ENCODE measurements at places on chromosomes 16 and 17.

GRCh38 chr17:82317394-82318168 lies at the start of gene CD7:
Gene CD7, minus strand, starts transcription at chr17:82317608. Its CDS starts 113 bp downstream, at chr17:82317495.
- no peak for DNase-seq

- DNase-seq = no peak
These were observed 317 bp downstream of the TEFM start for GRCh38 chr17:30905742-30906100.

DNA sequence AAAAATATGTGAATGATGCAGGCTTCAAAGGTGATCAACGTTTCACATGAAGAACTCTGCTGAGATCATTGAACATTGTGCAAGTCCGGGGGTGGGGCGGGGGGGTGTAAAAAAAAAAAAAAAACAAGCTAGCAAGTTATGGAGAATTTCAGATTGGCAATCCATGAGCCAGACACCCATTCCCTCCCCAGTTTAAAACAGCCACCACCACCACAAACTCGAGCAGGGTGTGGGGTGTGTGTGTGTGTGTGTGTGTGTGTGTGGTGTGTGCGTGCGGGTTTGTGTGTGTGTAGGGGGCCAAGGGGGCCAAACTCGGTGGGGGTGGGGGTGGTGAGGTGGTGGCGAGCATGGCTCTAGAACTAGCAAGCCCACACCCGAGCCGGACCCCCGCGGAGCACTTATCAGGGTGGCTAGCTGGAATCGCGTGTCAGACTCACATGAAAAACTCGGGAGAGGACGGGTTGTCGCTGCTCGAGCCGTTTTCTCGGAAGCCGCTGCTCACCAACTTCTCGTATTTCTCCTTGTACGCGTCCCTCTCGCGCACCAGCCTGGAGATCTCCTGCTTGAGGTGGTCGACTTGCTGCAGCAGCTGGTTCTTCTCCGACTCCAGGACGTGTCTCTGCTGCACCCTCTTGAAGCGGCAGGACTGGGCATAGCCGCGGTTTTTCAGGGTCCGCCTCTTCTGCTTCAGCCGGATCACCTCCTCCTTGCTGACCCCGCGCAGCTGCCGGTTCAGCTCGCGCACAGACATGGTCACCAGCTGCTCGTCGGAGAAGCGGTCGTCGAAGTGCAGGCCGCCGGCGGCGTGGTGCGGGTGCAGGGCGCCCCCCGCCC lies 2.0 kb downstream of the MAF start:
- no peak for DNase-seq

GRCh38 chr16:84780544-84781376 lies 39.0 kb upstream of the CRISPLD2 start:
- DNase-seq = no peak

DNA sequence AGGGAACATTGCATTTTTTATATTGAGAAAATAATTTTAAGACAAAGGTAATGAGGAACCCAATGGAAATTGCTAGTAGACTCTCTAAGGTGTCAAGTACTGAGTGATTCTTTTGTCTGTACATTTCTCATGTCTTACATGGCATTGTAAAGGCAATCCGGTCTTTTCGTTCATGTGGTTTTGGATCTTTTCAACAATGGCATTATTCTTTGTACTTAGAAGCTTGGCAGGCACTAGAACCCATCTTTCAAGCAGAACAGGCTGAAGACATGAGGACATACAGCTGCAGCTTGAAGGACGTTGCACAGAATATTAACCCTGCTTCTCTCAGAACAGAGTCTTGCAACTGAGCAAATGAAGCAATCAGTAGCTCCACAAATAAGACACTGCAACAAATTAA lies 231.5 kb upstream of the ZFHX3 start:
- no peak for DNase-seq

GRCh38 chr17:65017207-65017774 lies 39.2 kb downstream of the GNA13 start:
- DNase-seq = no peak

DNA sequence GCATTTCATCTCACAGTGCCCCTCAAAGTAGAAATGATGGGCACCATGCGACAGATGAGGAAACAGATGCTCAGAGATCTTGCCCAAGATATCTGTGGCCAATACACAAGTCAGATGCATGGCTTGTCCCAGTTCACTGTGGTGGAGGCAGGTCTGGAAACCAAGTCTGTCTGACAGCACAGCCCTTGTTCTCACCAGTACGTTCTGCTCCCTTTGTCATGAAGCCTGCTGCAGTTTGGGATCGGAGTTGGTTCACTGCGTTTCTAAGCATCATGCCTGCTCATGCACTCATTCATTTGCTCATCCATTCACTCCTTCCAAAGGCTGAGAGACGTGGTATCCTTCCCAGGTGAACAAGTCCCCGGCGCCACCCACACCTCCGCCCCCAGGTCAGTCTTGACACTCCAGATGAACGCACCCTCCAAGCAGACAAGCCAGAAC lies 27.2 kb upstream of the MEAK7 start:
- DNase-seq = no peak

DNA sequence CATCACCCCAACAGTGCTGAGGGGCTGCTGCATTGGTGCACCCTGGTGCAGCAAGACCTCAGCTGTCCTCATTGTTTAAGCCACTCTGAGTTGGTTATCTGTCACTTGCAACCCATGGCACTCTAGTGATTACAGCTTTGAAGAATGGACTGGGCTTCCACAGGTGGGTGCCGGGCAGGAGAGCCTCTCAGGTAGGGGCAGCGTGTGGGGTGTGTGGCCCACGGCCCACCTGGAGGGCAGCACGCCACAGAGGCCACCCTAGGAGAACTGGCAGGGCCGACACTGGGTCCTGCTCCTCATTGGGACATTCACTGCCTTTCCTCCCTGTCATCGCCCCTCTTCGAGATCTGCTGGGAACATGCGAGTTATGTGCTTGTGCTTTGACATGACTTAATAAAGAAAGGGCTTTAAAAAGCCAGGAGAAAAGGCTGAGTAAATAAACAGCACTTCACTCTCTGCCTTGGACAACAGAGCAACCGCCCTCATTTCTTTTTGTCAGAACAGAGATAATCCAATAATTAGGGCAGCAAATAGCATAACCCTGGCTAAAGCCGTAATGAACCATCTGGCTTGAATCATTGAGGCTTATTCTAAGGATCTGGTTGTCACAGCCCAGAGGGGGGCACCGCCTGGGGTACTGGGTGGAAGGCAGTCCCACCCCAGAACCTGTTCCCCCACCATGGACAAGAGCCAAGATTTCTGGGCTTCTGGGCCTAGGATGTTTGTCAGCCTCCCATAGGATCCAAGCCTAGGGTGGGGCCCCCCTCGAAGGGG lies 3.0 kb downstream of the DOC2B start:
- DNase-seq = no peak

- DNase-seq = no peak
These were observed 8.9 kb downstream of the RHBDF2 start for GRCh38 chr17:76492123-76492988.

- DNase-seq = peak; percentile 71
These were observed at the start of gene PGS1 for GRCh38 chr17:78378225-78379130. Gene PGS1, plus strand, starts transcription at chr17:78378649. Its CDS starts 17 bp downstream, at chr17:78378666.

DNA sequence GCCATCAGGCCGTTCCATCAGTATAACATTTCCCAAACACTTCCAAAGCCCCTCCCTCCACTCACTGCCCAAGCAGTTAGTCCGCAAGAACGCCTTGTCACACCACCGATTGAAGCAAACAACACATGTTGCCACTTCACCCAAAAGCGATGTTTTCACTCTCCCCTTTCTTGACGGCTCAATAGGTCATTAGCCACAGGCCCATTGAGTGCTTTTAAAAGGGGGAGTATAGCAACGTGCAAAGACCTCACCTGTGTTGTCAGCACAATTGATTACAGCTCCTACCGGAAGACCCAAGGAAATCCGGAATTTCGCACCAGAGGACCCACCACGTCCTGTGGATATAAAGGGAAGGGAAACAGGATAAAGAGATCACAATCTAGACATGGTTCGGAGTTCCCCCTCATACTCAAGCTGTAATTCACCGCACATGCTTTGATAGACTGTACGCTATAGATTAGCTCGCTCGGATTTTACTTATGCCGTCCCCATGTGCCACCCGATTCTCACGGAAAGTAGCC lies 690 bp downstream of the RPL23 start:
- DNase-seq = no peak

GRCh38 chr17:75664099-75664549 lies 2.8 kb downstream of the RECQL5 start:
- no peak for DNase-seq

DNA sequence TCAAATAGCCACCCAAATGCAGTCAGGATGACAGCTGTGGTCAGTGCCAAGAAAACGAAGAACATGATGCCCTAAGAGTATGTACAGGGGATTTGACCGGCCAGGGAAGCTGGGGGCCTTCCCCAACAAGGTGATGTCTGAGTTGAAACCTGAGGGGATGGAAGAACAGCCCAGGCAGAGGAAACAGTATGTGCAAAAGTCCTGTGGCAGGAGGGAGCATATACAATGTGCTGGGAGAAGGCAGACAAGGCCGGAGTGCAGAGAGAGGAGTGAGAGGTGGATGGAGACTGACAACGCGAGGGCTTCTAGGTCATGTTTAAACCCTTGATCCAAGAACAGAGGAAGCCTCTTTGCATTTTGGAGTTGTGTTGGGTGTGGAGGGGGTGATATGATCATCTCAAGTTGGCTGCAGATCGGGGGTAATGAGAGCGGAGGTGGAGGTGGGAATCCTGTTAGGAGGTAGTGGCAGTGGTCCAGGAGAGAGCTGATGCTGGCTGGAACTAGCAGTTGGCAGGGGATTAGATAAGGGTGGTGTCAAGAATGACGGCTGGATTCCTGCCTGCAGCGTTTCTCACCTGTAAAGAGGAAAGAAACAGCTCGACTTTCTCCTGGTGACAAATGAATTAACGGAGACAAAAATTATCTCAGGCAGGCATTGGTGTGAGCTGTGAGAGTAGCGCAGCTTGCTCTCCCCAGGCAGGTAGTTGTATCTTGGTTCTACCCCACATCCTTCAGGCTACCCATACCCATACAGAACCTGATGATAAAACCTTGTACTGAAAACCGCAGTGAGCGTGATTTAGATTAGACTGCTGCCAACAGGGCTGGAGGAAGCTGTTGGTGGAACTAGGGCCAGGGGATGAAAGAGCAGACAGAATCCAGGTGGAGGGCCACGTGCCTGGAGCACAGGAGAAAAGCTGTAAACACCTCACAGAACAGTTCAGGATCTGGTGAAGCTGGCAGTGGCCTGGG lies 37.2 kb upstream of the NGFR start:
- no peak for DNase-seq

All from stimulated activated CD8-positive, alpha-beta memory T cell treated with anti-CD3 and anti-CD28 coated beads, Interleukin-12 subunit alpha, Interleukin-12 subunit beta, amount 100 ng/mL, for 1 hour (primary cell).